Fibroblast of skin of abdomen (primary cell): ENCODE measurements at places on chromosomes 5 and 9.
A peak's percentile ranks its signal among the peaks of the same experiment; 100 is the strongest.

- DNase-seq, result no peak
These were observed 35.3 kb upstream of the SMIM23 start for GRCh38 chr5:171750311-171750788.

GRCh38 chr9:109198736-109199382 is 31.8 kb upstream of the FRRS1L start:
- DNase-seq, result no peak

DNA sequence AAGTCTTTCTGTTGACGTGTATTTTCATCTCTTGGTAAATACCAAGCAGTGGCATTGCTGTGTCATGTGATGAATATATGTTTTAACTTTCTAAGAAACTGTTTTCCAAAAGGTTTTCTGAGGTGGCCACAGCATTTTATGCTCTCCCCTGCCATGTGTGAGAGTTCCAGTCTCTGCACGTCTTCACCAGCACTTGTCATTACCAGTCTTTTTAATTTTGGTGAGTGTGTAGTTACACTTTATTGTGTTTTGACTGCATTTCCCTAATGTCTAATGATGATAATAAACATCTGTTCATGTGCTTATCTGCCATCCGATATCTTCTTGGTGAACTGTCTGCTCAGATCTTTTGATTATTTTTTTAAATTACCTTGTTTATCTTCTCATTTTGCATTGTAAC is 27.4 kb upstream of the GADD45G start:
- DNase-seq, result no peak

- no peak for DNase-seq
These were observed 109.9 kb downstream of the EDIL3 start for GRCh38 chr5:84274585-84275468.

GRCh38 chr9:122219856-122220672 is 8.7 kb downstream of the LHX6 start:
- DNase-seq, result peak; percentile 14

GRCh38 chr5:126909856-126910255 is 120.5 kb downstream of the MARCHF3 start:
- no peak for DNase-seq

- DNase-seq, result no peak
These were observed 55.4 kb upstream of the MIER3 start for GRCh38 chr5:57007344-57007743.

DNA sequence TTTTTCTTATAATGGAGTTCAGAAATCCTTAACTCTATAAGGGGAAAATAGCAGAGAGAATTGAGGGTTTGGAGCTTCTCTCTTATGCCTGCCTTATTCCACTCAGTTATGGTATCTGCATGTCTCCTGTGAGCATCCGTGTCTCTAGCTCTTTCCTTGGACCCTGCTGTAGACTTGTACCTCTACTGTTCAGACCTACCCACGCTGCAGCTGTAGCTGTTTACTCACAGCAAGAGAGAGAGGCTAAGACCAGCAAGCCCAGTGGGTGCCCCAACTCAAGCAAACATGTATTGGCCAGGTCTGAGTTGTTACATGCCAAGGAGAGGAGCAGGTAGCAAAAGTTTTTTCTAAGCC is 7.1 kb upstream of the PCSK1 start:
- DNase-seq, result no peak

- DNase-seq, result no peak
These were observed 198.6 kb downstream of the GADD45G start for GRCh38 chr9:89803403-89803802.

GRCh38 chr9:132732326-132733259 is 62.3 kb downstream of the GTF3C4 start:
- no peak for DNase-seq

DNA sequence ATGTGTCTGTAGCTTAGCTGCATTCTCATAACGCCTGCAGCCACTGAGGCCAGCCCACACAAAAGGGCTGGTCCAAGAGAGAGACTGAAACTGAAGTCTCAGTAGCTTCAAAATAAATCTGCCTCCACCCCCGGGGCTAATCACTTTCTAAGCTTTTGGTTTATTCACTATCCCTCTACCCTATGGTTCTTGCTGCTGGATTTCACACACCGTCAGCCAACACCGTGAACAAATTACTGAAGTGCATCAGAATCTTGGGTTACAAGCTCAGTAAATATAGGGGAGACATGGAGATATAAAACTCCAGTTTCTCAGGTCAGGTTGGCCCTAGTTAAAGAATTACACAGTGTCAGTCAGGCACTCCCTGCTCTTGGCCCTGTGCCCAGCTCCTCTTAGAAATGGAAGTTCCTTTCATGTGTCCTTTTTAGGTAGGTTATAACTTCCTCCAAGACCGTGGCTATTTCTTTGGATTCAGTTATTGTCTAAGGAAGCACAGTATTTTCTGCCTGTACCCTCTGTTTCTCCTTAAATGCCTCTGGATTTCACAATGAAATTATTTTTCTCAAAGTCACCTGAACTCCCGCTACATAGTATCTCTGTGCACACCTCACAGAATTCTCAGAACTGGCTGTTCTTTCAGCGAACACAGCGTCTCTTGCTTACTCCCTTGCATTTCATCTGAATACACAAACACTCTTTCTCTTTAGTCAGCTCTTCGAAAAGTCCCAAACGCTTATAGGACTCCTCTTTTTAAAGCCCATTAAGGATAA is 112.5 kb downstream of the FAM174A start:
- no peak for DNase-seq

GRCh38 chr5:58274191-58274590 is 185.7 kb downstream of the PLK2 start:
- no peak for DNase-seq

DNA sequence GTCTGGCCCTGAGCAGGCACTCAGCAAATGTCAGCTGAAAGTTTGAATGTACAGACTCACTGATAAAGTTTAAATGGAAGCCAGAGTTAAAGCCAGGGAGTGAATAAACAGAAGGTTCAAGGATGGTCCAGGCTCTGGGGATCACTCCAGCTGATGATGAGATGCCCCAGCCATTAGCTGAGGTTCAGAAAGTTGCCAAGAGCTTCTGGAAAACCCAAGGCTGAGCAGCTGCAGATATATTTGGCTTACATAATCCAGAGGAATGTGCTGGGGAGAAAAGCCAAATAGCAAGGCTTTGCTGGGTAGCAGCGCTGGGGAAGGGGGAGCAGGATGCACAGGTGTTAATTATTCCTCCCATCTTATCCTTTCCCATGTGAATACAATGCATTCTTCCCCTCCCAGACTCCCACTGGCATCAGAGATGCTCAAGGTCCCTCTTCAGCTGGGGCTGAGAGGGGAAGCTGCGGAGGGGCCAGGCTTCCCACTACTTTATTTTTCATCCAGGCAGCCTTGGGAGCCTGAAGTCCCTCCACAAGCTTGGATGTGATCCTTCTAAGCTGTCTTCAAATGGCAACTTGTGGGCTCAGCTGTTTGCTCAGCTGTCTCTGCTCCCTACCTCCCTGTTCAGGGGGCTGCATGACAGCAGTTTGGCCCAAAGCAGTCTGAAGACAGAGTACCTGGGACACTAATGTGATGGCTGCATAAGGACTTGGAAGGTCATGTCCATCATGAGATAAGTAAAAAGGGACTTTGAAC is 341.2 kb downstream of the TRIM32 start:
- DNase-seq, result peak; percentile 3

DNA sequence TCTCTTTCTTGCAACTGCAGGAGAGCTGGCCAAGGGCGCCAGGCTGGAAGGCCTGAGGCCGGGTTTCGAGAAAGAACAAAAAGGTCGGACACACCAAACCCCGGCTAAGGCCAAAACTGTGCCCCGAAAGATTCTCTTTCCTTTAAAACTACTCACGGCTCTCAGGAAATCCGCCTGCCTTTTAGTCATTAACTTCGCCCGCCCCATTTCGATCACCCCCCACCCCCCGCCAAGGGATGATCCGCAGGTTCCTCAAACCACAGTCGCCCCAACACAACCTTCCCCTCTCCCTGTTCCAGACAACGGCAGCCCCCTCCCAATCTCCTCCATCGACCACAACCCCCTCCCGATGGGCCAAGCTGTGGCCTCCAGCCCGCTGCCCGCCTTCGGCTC is 536 bp downstream of the FEM1C start:
- peak; percentile 29 for DNase-seq

DNA sequence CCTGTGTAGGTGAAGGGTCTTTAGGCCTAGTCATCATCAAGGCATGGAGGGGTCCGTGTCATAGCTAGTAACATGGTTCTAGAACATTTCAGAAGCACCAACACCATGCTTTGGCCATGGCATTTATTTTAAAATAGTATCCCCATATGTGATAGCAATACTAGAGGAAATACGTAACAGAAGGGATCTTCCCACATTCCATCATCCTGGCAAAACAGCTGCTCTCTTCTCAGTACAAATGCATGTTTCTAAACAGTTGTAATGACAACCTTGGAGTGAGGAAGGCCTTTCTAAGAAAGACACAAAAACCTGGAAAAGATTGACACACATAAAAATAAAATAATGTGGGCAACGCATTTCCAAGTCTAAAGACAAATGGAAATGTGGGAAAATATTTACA is 97.6 kb downstream of the GADD45G start:
- no peak for DNase-seq

- DNase-seq, result no peak
These were observed 9.8 kb downstream of the SEMA4D start for GRCh38 chr9:89488131-89488530.

DNA sequence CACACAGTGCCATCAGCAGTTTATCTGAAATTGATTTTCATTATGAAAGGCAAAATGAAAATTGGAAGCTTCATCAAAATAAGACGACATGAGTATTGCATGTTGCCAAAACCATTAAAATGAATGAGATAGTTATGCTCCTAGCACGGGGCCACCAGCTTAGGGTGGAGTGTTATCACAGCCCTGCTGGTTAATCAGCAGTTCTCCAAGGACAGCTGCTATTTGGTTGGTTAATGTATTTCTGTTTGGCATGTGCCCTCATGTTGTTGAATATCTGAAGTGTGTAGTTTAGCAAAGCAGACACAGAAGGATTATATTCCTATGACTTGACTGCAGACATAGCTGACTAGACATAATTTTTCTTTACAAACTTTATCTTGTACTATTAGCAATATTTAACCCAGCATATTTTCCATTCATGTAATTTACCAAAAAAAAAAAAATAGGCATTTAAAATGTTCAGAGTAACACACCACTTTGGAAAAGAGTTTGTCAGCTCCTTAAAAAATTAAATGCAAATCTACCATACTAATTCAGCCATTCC is 98.6 kb upstream of the PIK3R1 start:
- no peak for DNase-seq
